ENCODE measurements at places on chromosomes 16 and 17.
A peak's percentile ranks its signal among the peaks of the same experiment; 100 is the strongest.

DNA sequence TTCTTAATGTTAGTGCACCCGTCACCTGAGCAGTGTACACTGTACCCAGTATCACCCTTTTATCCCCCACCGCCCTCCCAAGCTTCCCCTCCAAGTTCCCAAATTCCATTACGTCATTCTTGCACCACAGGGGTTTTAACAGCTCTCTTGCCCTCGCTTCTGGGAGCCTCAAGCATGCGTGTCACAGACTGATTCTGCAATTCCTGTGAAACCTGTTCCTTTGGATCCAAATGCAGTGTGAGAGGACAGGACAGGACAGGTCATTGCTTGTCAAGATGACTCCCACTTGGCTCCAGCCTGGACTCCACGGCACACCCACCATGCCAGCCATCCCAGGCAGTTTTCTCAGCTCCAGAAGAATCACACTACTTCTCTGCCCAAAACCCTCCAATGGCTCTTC lies 44.1 kb downstream of the CYB5D2 start:
- DNase-seq = no peak

DNA sequence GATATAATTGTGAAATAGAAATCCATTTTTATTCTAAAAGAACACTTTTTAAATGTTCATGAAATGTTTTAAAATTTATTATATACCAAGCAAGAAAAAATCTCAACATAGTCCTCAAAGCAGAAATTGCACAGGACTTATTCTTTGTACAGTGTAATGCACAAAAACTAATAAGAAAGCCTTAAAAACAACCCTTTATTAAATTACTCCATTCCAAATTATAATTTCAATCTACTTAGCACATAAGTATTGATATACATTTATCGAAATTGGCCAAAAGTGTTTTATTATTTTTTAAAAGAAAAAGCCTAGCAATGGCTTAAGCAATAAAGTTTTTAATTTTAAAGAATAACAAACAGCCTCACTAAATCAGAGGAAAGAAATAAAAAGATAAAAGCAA lies 19.1 kb downstream of the NLRC5 start:
- no peak for DNase-seq

DNA sequence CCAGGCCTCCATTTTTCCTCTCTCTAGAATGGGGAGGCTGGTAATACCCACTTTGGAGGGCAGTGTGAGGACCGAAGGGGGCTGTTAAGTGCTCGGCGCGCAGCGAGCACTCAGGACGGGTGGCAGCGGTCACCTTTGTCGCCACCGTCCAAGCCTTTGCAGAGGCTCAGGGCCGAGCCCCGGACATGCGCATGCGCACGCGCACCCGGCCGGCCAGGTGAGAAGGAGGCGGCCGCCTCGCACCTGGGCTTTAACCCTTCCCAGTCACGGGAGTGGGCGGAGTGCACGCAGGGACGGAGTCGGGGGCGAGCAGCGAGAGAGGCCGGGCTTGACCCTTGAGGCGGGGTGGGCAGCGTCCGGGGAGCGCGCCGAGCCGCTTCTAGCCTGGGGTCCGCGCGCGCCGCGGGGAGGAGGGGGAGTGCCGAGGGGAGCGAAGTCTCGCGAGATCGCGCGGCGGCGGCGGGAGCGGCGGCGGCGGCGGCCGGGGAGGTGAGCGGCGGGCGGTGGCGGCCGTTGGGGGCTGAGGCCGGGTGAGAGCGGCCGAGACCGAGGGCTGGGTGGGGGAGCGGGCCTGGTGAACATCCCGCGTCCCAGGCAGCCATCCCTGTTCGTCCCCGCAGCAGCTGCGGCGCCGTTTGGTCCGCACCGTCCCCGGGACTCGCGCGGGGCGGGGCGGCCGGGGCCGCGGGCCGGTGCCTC lies at the start of gene MRTFB:
Gene MRTFB (plus strand): TSS at position 443 of the 699 bp plus-strand sequence. CDS start 69,288 bp downstream, outside the sequence.
- DNase-seq = peak; percentile 84

DNA sequence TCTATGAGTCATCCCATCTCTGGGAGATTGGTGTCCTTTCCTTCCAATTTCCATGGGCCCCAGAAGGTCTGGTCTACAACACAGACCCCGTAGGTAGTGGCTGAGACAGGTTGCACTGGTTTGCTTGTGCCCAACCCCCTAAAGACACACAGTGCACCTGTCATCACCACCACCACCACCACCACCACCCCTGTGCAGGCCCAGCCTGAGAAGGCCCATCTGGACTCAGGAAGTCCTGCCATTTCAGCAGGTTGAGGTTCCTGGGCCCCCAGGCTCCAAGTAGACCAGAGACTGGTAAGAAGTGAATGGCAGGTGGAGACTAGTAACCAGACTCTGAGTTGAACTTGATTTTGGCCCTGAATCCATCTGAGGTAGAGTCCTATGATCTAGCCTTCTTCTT lies 25.9 kb upstream of the PHB1 start:
- DNase-seq = no peak

GRCh38 chr17:42618442-42619150 lies 9.1 kb downstream of the TUBG1 start:
- no peak for DNase-seq

- no peak for DNase-seq
Observed at GRCh38 chr16:20744922-20745440, 3.4 kb upstream of the THUMPD1 start.

DNA sequence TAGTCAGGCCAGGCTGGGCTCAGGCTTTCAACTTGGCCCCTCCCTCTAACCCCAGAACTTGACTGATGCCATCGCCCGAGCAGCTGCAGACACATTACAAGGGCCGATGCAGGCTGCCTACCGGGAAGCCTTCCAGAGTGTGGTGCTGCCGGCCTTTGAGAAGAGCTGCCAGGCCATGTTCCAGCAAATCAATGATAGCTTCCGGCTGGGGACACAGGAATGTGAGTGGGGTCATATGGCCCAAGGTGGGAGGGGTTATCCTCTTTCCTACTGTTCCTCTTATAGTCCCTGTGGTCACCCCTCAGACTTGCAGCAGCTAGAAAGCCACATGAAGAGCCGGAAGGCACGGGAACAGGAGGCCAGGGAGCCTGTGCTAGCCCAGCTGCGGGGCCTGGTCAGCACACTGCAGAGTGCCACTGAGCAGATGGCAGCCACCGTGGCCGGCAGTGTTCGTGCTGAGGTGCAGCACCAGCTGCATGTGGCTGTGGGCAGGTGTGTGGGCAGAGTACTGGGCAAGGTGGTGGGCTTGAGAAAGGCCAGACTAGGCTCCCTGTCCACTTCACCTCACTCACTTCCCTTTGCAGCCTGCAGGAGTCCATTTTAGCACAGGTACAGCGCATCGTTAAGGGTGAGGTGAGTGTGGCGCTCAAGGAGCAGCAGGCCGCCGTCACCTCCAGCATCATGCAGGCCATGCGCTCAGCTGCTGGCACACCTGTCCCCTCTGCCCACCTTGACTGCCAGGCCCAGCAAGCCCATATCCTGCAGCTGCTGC lies 2.1 kb upstream of the NRN1L start:
- DNase-seq = no peak

DNA sequence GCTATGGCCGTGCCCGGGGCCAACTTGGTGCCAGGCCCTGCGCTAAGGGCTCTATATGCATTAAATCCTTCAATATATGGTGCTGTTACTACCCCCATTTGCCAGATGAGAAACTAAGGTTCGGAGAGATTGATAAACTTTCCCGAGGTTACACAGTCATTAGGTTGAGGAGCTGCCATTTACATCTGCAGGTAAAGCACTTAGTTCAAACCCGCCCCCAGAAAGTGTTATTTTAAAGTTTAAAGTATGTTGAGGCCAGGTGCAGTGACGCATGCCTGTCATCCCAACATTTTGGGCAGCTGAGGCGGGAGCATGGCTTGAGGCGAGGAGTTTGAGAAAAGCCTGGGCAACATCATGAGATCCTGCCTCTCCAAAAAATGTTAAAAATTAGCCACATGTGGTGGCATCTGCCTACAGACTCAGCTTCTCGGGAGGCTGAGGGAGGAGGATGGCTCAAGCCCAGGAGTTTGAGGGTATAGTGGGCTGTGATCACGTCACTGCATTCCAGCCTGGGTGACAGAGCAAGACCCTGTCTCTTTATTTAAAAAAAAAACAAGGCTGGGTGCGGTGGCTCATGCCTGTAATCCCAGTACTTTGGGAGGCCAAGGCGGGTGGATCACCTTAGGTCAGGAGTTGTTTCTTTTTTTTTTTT lies 264.7 kb downstream of the PARN start:
- no peak for DNase-seq

GRCh38 chr16:66656547-66656946 lies 40.0 kb downstream of the CMTM4 start:
- no peak for DNase-seq

GRCh38 chr16:140175-140857 lies 1.8 kb upstream of the NPRL3 start:
- DNase-seq = no peak

DNA sequence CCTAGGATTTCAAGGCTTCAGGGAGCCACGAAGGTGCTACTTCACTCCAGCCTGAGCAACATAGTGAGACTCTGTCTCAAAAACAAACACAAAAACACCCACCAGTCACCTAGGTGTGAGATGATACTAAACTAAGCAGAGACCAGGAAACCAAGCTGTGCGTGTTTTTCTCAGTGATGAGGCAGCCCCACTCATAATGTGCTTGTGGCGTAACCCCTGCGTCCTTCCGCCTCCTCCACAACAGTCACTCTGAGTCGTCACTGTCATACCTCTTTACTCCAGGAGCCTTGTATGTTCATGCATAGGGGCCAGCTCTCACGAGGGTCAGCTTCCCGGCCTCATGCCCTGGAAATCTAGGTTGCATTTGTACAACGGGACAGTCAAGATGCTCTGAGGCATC lies 31.1 kb upstream of the SLC47A1 start:
- peak; percentile 47 for DNase-seq

DNA sequence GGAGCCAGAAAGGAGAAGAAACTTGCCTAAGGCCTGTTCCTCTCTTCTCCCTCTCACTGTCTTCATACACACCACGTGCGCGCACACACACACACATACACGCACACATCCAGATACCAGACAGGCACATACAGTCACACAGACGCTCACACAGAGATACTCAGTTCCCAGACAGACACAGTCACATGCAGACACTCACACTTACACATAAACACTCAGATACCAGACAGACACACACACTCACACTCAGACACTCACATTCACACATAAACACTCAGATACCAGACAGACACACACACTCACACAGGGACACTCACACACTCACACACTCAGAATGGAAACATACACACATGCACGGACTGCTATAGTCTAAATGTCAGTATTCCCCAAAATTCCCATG lies 24.1 kb upstream of the MMP2 start:
- DNase-seq = no peak

- no peak for DNase-seq
Observed at GRCh38 chr17:57234061-57234738, 22.1 kb upstream of the MSI2 start.

- DNase-seq = no peak
Observed at GRCh38 chr17:79942011-79942405, 93.7 kb downstream of the TBC1D16 start.

DNA sequence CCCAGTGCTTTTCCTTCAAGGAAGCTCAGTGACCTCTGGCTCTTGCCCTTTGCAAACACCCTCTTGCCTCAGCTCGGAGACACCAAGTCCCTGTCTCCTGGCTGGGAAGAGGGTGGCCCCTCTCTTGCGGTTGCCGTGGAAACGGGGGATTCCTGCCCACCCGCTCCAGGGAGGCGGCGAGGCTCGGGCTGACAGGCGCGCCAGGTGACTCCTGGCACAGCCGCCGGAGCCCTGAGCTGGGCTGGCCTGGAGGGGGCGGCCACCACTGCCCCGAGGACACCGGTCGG lies 71.4 kb downstream of the ABR start:
- DNase-seq = peak; percentile 25

DNA sequence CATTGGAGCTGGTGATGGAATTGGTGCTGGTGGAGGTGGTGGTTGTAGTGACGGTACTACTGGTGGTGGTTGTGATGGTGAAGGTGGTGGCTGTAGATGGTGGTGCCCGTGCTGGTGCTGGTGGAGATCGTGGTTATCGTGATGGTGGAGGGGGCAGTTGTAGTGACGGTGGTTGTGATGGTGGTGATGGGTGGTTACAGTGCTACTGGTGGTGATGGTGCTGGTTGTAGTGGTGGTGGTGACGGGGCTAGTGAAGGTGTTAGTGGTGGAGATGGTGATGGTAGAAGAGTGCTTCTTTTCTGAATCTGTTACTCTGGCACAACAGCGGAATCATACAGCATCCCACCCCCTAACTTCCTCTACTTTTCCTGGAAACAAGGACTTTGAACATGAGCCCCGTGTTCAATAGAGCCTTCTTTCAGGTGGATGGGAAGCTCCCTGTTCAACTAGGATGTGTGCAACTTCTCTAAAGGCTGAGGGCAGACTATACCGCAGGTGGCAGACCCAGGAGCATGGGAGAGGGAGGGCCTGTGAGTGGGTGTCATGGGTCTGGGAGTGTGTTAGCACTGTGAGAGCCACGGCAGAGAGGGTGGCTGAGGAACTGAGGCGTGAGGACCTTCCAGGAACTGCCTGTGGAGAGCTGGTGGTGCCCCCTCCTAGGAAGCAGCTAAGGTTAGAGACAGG lies 8.2 kb downstream of the TBX21 start:
- DNase-seq = peak; percentile 56

GRCh38 chr17:2582493-2582892 lies 11.0 kb upstream of the PAFAH1B1 start:
- no peak for DNase-seq

GRCh38 chr17:18182978-18183333 lies 672 bp upstream of the ALKBH5 start:
- no peak for DNase-seq

- no peak for DNase-seq
Observed at GRCh38 chr17:29571486-29571882, 3.0 kb downstream of the TP53I13 start.

GRCh38 chr16:76653390-76654026 lies 376.3 kb downstream of the CNTNAP4 start:
- no peak for DNase-seq

GRCh38 chr17:40686192-40686591 lies 17.4 kb downstream of the KRT24 start:
- DNase-seq = no peak

GRCh38 chr16:24282141-24282540 lies 26.0 kb downstream of the CACNG3 start:
- DNase-seq = no peak

DNA sequence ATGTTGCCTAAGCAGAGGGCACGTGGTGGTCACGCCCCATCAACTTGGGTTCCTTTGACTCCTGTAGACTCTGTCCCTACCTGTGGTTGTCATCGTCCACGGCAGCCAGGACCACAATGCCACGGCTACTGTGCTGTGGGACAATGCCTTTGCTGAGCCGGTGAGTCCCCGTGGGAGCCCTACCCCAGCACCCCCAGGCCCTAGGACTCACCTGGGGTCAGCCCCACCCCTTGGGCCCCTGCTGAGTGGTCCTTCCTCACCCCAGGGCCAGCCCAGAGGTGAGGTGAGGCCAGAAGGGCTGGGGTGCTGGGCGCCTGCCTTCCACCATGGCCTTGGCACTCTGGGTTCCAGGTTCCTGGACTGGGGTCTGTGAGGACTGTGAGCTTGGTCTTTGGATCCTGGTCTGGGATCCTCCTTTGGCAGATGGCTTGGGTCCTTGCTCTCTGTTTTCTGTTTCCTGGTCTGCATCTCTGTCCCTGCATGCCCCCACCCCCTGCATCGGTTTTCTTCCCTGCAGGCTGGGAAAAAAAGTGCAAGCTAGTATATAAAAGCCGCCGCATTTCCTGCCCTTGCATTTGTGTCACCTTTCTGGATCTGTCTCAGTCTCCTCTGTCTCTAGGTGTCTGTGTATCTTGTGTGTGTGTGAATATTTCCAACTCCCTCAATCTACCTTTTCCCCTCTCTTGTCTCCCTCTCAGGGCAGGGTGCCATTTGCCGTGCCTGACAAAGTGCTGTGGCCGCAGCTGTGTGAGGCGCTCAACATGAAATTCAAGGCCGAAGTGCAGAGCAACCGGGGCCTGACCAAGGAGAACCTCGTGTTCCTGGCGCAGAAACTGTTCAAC lies 17.5 kb downstream of the STAT5A start:
- peak; percentile 28 for DNase-seq
